ENCODE measurements at places on chromosomes 16 and 17.

GRCh38 chr16:49766225-49766624, 89.7 kb downstream of the ZNF423 start:
- no peak for DNase-seq

- DNase-seq: no peak
These were observed 23.8 kb downstream of the NACA2 start for GRCh38 chr17:61567045-61567802.

GRCh38 chr16:31460582-31461002, 1.3 kb downstream of the ARMC5 start:
- no peak for DNase-seq

GRCh38 chr17:56110463-56111135, 42.7 kb upstream of the ANKFN1 start:
- no peak for DNase-seq

DNA sequence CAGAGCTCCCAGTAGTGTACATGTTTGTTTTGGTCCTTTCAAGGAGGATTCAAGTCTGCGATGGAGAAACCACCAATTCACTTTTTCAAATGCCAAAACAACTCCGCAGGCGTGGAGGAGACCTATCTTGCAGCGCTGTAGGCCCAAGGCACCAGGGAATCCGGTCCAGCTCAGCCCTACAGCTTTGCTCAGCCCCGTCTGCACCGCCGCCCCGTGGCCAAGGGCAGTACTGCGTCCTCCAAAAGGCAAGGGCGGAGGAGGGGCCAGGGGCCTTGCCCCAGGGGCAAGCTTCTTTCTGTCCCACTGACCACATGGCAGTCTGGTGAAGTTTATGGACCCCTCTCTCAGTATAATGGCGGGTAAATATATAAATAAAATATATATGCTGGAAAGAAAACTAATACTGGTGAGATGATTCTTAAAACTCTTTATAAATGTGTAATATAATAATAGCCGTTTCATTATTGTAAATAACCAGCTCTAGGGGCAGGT, 709 bp upstream of the CD300LG start:
- peak; percentile 83 for DNase-seq

- peak; percentile 10 for DNase-seq
These were observed 190.9 kb upstream of the GSE1 start for GRCh38 chr16:85422196-85422631.

GRCh38 chr17:35972945-35973332, 8.4 kb downstream of the CCL16 start:
- DNase-seq: no peak

- DNase-seq: no peak
These were observed 57.4 kb upstream of the ERN1 start for GRCh38 chr17:64187093-64187895.

- no peak for DNase-seq
These were observed 11.2 kb downstream of the PIEZO1 start for GRCh38 chr16:88773812-88774291.

- DNase-seq: no peak
These were observed 58.7 kb upstream of the DLX4 start for GRCh38 chr17:49910094-49910857.

GRCh38 chr17:83014297-83014696, 65.1 kb upstream of the METRNL start:
- DNase-seq: no peak

GRCh38 chr17:31754239-31754945, 104.7 kb downstream of the COPRS start:
- DNase-seq: no peak

DNA sequence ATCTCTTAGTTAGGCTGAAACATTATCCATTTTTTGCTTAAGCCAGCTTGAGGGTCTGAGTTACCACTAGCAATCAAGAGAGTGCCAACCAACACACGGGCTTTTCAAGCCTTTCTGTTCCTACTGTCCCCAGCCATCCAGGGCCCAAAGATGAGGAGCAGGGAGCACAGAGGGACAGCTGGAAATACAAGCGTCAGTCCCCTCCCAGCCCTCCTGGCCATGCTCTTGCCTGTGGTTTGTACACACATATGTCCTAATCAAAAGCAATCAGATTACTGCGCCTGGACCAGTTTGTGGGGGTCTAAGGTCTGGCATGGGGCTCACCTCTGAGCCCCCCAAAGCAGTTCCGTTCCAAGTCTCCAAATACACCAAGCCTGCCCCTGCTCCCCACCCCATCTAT, 3.5 kb downstream of the CORO7 start:
- no peak for DNase-seq

- no peak for DNase-seq
These were observed 13.9 kb upstream of the STAT3 start for GRCh38 chr17:42402117-42402516.

DNA sequence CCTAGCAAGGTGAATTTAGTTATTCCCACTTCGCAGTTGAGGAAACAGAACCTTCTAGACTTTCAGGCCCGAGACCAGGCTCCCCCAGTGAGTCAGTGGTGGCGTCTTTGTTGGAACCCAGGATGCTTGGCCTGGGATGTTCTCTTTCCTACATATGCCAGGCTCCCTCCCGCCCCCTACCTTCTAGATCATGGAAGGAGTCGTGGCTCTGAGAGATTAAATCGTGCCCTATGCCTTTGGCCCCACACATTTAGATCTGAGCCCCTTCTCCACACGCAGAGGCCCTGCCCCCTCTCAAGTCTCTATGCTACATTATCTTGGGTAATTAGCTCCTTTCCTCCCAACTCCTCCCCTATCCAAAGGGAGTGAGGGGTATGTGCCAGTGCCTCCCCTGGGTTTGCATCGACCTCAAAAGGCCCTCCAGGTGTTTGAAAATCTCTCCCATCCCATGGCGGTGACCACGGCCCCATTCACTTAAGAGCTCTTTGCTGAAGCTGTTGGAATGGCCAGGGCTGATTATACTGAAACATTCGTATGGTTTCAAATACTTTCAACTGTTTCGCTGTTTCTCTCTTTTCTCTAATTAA, 3.0 kb downstream of the NGFR start:
- no peak for DNase-seq

DNA sequence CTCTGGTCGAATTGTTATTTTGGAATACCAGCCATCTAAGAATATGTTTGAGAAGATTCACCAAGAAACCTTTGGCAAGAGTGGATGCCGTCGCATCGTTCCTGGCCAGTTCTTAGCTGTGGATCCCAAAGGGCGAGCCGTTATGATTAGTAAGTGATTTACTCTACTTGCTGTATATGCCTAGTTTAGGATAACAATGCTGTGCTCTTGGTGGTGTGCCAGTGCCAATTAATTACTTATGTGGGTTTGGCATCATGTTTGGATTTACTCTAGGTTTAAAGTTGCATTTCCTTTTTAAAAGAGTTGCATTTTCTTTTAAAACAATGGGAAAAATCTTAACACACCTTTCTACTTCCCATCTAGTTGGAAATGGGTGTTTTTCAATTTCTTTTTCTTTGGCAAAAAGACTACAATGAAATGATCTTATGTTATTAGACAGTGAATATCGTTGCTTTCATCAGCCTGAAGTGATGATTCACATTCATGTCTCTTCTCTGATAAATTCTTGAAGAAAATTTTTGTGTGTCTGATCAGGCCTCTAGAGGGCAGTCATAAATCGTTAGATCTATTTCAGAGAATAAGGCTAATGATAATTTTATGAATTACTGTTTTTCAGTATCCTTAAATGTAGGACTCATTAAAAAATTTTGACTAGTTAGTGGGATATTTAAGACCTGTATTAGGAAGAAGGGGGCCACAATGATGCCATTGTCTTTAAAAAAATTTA, 5.6 kb downstream of the SF3B3 start:
- no peak for DNase-seq

GRCh38 chr16:67917852-67918236, 13.8 kb downstream of the CTRL start:
- no peak for DNase-seq

GRCh38 chr17:280901-281300, 71.7 kb downstream of the RPH3AL start:
- DNase-seq: no peak

DNA sequence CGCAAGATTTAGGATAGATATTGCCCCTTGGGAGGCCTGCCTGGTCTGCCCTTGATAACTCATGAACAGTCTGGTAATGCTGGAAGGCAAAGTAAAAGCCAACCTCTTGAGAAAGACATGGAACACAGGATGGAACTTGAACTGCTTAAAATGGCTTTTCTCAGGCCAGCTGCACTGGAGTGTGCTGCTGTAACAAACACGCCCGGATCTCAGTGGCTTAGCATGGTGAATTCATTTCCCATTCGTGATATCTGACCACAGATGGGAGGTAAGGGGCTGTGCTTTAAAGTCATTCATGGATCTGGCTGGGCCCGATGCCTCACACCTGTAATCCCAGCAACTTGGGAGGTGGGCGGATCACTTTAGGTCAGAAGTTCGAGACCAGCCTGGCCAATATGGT, 113.2 kb downstream of the WWOX start:
- DNase-seq: no peak

GRCh38 chr17:40089077-40089895, 11.1 kb downstream of the NR1D1 start:
- no peak for DNase-seq

DNA sequence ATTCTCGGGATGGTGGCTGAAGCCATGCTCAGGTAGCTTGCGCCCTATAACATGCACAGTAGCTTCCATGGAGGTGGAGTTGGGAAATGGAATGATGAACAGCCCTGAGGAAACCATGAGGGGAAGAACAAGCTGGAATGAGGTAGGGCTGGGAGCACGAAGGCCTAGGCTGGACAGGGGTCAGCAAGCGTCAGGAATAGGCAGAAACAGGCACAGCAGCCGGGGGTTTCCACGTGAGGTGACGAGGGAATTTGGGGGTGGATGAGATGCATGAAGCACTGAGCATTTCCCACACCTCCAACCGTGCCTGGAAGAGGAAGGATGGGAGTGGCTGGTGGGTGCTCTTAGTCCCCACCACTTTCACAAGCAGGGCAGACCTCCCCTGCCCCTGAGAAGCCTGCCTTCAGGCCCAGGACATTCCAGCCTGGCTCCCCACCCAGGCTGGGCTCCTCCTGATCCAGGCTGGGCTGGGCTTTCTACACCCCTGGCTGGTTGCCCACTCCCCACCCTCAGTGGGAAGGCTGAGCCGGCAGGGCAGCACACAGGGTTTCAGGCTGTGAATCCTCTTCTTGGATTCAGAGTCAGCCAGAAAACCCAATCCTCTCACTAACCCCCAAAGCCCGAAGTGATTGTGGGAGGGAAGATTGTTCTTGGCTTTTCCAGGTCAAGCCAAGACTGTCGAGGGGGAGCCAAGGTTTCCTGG, 21.9 kb downstream of the PLEKHG4 start:
- no peak for DNase-seq

DNA sequence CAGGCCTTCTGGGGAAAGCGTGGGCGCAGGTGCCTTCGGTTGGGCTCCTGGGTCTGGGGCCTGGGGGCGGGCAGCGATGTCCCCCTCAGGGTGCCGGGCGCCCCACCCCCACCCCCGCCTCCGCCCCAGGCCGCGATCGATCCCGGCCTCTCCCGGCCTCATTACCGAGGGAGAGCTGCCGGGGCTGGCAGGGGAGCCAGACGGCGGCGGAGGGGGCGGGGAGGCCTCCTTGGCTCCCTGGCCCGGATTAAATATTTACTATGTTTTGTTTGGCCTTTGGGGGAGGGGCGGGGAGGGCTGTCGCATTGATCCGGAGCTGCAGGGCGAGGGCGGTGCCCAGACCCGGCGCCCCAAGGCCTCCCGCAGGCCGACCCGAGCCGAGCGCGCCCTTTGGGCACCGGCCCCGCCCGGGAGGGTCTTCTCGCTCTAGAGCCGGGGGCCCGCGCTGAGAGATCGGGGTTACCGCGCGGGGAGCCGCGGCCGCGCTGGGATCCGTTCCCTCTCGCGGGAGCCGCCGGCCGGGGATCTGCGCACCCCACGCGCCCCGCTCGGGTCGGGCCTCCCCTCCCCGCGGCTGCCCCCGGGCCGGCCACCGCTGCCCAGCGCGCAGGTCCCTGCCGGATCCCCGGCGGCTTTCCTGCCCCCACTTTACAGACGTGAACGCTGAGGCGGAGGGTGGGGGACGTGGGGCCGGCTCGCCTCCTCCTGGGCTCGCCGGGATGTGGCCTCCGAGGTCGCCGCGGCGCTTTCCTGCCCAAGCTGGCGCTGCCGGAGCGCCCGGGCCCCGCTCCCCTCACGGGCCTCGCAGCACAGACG, 27.0 kb downstream of the RTN4RL1 start:
- DNase-seq: no peak

- DNase-seq: no peak
These were observed 75.8 kb downstream of the ADAMTS18 start for GRCh38 chr16:77359065-77359502.

GRCh38 chr17:83053021-83053681, 26.3 kb upstream of the METRNL start:
- peak; percentile 19 for DNase-seq

GRCh38 chr16:50210266-50211038, 55.9 kb upstream of the ADCY7 start:
- DNase-seq: peak; percentile 67

DNA sequence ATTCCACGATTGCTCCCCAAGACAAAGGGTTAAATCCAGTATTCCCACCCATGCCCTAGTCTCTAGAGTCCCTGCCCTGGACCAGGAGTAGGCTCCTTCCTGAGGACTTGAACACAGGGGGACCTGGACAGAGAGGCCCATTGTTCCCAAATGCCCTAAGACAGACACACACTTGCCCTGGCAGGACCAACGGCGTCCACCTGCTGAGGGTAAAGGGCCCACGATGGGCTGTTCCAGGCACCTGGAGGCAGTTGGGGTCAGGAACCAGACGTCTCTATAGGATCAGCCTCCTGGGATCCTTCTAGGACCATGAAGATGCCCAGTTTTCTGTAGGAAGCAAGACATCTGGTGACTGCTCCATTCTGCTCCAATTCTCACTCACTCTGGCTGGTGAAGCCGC, 39.3 kb downstream of the TNFRSF13B start:
- DNase-seq: no peak

DNA sequence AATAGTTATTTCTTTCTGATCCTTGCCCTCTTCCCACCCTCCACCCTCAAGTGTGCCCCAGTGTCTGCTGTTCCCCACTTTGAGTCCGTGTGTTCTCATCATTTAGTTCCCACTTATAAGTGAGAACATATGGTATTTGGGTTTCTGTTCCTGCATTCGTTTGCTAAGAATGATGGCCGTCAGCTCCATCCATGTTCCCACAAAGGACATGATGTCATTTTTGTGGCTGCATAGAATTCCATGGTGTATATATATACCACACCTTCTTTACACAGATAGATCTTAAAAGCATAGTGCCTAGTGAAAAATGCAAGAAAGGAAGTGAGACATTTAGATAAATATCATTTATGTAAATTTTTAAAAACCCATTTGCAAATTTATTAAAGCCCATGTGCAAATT, 33.1 kb downstream of the HS3ST2 start:
- no peak for DNase-seq
